ENCODE measurements at places on chromosomes 7 and 10.

DNA sequence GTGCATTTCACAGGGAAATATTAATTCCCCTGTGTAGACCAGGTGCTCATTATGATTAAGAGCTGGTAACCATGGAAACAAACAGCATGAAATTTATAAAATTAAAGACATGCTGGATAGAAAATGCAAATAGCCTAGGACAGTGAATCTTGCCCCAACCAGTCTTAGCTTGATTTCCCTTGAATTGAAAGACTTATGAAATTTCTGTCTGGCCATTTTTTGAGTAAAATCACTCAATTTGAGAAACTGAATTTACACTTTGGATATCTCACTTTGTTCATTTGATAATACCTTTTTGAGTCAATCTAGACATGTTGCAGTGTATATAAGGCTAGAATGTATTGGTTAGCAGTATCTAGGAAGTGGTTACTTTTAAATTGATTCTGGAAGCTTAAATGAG lies 4.4 kb upstream of the SMIM30 start:
- no peak for DNase-seq

- DNase-seq = no peak
These were observed 34.0 kb downstream of the SMKR1 start for GRCh38 chr7:129536323-129536722.

DNA sequence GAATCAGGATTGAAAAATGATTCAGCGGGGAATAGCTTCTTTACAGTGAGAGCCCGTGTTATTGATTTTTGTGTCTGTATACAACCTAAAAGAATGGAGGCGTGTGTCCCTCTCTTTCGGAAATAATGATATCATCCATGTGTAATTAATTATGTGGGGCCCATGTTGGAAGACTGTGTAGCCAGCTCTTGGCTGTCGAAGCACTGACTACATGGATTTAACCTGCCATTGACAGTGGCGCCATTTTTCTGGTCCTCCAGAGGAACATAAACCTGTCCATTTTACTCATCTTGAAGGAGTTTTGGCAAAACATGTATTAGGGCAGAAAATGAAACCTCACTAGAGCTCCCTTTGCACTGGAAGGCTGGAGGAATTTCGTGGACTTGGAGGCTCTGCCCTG lies 119.6 kb downstream of the ITIH5 start:
- DNase-seq = no peak

DNA sequence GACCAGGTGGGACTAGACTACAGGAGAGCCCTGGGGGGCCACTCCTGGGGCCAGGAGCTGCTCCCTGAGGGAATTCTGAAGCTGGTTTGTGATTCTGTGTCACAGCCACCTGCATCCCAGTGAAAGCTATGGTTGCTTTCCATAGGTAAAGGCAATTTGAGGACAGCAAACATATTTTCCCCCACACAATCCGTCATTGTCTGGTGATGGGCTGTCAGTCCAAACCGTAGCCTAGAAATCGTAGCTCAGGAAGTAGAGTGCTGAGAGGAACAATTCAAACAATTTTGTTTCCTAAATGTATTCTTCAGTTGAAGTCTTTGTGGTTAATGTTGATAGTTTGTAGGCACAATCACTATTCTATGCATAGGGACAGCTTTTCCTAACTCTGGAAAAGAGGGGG lies 106.0 kb upstream of the INSYN2A start:
- DNase-seq = no peak

- DNase-seq = no peak
These were observed 178.7 kb upstream of the PRPS1L1 start for GRCh38 chr7:18206331-18206730.

DNA sequence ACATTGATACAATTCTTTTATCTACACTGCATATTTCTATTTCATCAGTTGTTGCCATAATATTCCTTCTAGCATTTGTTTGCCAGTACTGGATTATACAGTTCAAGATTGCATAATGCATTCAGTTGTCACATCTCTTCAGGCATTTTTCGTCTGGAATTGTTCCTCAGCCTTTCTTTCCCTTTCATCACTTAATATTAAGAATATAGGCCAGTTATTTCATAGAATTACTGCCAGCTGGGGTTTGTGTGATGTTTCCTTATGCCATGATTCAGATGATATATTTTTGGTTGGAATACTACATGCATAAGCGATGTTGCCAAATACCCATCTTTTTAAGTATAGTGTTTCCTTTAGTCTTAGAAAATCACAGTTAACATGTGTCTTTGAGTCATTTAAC lies 20.8 kb downstream of the KIFBP start:
- no peak for DNase-seq

DNA sequence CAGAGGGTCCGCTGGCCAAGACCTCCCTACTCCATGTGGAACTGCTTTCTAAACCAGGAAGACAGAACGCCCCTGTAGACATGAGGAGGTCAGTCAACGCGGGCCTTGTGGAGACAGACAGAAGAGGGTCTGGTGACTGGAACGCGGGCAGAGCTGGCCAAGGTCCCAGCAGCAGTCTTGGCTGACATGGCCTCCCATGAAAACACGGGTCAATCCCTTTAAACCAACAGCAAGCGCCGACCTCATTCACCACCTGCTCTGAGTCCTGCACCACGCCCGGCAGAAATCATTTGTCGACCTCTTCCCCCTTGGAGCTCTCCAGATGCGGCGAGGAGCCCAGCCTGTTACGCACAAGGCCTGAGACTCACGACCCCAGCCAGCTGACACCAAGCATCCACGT lies 78.5 kb downstream of the ZRANB1 start:
- no peak for DNase-seq

GRCh38 chr10:63562857-63563256 lies 41.7 kb downstream of the REEP3 start:
- no peak for DNase-seq

GRCh38 chr10:52359441-52359840 lies 45.4 kb downstream of the DKK1 start:
- no peak for DNase-seq

DNA sequence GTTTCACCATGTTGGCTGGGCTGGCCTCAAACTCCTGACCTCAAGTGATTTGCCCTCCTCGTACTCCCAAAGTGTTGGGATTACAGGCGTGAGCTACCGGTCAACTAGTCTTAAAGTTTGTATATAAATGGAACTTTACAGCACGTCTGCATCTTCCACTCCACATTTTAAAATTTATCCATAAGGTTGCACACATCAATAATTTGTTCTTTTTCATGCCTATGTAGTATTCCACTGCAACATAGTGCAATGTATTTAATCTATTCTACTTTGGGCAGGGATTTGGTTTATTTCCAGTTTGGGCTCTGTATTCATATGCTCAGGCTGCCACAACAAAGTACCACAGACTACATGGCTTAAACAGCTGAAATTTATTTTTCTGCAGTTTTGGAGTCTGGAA lies 90.0 kb downstream of the NPTX2 start:
- no peak for DNase-seq

DNA sequence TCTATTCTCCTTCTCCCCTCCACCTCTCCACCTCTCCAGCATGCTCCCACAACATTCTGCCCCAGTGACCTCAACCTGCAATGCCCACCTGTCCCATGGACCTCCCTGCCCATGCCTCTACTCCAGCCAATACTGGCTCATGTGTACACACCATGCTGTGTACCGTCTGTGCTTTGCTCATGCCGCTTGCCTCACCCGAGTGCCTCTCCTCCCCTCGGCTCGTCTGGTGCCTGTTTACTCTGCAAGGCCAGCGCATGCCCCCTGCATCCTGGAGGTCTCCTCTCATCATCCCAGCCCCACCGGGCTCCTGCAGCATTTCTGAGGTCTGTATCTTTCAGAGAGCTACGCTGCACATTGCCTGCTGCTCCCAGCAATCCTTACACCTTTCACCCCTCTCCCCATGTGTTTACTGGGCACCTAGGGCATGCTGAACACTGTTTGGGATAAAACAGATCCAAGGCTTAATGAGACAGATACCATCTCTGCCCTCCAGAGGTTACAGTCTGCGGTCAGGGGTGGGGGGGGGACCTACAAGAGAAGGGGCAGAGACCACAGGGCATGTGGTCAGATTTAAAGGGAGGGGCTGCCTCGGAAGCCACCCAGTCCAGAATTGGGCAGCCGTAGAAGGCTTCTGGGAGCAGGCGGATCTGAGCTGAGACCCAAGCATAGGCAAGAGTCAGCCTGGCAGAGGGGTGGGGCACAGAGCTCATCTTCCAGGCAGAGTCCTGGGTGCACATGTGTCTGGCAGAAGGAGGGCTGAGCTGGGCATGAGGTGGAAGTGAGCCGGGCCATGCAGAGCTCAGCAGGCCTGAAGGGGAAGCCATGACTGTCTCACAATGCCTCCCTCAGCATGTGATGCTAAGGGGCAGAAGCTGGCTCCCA lies 29.6 kb upstream of the PSAP start:
- DNase-seq = no peak

GRCh38 chr7:81926154-81926553 lies 156.3 kb upstream of the HGF start:
- DNase-seq = no peak

DNA sequence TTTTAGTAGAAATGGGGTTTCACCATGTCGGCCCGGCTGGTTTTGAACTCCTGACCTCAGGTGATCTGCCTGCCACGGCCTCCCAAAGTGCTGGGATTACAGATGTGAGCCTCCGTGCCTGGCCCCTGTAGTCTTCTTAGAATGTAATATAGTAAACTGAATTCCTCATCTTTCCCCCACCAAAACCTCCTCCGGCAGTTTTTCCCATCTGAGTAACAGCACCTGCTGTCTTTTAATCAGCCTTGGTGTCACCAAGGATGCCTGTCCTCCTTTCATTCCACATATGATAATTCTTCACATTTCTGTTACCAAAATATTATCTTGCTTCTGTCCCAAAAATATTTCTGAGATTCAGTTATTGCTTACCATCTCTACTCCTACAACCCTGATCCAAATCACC lies 80.2 kb downstream of the ZEB1 start:
- no peak for DNase-seq

DNA sequence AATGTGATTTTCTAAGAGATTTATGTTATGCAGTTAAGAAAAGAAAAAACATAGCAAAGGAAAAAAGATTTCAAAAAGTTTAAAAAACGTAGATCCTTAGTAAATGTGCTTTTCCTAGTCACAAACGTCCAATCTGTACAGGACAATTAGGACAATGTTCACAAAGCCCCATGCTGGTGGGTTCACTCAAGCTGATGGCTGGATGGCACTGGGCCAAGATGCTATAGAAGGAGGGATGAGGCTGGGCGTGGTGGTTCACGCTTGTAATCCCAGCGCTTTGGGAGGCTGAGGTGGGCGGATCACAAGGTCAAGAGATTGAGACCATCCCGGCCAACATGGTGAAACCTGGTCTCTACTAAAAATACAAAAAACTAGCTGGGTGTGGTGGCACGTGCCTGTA lies 22.1 kb downstream of the SVIL start:
- DNase-seq = no peak

DNA sequence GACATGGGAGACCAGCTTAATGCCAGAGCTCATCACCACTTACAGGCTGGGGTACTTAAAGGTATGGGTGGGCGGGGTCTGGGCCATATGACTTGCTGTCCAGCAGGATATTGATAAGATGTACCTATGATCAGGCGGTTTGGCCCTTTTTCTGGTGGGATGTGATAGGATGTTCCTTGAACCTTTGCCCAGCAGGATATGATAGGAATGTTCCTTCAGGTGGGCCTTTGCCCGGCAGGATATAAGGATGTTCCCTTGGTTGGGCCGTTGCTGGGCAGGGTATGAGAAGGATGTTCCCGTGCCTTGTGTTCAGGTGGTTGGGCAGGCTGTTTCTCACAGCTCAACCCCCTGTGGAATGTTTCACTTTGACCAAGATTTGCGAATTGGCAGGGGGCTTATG lies 187.2 kb upstream of the CXCL12 start:
- no peak for DNase-seq

DNA sequence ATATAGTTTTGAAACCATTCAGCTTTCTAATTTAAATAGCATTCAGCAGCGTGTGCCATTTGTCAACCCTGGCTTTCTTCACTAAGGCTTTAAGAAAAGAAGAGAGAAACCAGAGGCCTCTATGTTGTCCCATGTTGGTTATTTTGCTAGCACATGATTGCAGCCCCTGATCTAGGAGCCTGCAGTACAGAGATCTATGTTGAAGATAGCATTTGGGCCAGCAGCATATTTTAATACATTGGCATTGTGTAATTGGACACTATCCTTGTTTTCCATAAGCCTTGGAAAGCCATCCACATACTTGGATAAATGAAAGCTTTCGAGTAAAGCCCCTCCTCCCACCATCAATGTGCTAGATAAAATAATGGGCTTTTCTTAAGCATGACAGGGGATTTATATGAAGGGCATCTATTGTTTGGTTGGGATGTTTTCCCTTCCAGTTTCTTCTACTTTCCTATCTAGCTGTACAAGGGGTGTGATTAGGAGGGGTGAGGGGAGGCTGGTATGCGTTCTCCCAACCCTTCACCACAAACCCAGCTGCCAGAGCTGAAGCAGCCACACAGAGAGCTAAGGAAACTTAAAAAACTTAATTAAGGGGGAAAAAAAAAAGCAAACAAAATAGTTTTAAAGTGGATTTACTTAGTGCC lies 23.1 kb upstream of the SDHAF3 start:
- DNase-seq = no peak

DNA sequence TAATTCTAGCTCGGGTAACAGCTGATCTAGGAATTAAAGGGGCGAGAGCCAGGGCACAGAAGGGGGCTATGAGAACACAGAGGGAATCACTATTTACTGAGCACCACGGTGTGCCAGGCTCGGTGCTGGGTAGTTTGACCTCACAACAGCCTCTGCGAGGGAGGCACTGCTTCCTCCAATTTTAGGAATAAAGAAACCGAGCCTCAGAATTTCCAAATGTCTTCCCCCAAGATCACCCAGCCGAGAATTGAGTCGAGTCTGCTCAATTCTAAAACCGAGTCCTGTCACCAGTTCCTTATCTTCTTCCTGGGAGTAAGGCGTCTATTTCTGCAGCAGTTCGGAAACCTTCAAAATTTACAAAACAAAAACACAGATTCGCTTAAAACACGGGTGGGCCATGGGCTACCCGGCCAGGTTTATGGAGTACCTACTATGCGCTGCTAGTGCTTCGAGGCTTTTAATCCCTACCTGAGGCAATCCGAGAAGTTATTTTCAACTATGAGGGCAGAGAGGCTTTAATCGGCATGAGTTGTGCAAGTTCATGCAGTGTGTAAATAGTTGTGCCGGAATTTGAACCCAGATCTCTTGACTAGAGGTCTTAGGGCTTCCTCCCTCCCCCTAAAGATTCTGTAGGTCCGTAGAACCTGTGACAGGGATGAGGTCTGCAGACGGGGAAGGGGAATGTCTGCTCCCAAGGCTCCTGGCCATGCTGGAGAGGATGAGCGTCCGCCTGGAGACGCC lies 872 bp upstream of the HMX2 start:
- DNase-seq = no peak

DNA sequence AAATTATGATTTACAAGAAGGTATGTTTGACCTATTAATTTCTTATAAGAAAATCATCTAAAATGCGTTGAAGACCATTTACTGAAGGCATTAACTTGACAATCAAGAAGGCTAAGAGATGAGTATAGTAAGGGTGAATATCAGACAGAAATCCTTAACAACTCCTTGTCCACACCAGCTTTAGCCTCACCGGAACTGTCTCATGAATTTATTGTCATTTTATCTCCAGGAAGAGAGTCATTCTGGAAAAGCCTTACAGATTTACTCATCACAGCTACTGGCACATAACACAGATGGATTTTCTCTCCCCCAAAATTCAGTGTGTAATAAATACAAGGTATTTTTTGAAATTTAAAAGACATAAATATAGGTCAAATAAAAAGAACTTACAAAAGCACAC lies 129.4 kb upstream of the LSM8 start:
- DNase-seq = no peak

Measured in thoracic aorta (tissue), 2 donors.